ENCODE measurements at places on chromosomes 16 and 17. TPM values are rescaled to one million over a fixed set of nuclear protein-coding genes. Genes with fewer than 3 reads are reported as not detected.

- H3K36me3 ChIP-seq, result no peaks in the 10 kb centered on the region
- H3K4me1 ChIP-seq, result no peaks in the 10 kb centered on the region
- no peak overlapping the region for H3K4me3 ChIP-seq
Observed at GRCh38 chr16:35149550-35149949, 1690.1 kb downstream of the TP53TG3F start.

- no peaks in the 10 kb centered on the region for H3K36me3 ChIP-seq
- DNase-seq, result peak; percentile 49
- H3K27ac ChIP-seq, result no peak overlapping the region
- peaks cover 5% of the 10 kb centered on the region for H3K4me1 ChIP-seq
Observed at GRCh38 chr16:68235108-68235886, 630 bp downstream of the ESRP2 start.

GRCh38 chr17:79433379-79433778, 177.5 kb downstream of the RBFOX3 start:
- H3K4me3 ChIP-seq, result no peak overlapping the region
- H3K27me3 ChIP-seq, result peaks cover 3% of the 10 kb centered on the region
- no peak for DNase-seq
- no peak overlapping the region for H3K27ac ChIP-seq
- H3K4me1 ChIP-seq, result no peaks in the 10 kb centered on the region

GRCh38 chr16:11232852-11233726, 22.9 kb downstream of the SOCS1 start:
- H3K4me1 ChIP-seq, result peaks cover 4% of the 10 kb centered on the region
- H3K27me3 ChIP-seq, result no peaks in the 10 kb centered on the region
- H3K27ac ChIP-seq, result no peak overlapping the region
- H3K4me3 ChIP-seq, result no peak overlapping the region
- H3K36me3 ChIP-seq, result no peaks in the 10 kb centered on the region

DNA sequence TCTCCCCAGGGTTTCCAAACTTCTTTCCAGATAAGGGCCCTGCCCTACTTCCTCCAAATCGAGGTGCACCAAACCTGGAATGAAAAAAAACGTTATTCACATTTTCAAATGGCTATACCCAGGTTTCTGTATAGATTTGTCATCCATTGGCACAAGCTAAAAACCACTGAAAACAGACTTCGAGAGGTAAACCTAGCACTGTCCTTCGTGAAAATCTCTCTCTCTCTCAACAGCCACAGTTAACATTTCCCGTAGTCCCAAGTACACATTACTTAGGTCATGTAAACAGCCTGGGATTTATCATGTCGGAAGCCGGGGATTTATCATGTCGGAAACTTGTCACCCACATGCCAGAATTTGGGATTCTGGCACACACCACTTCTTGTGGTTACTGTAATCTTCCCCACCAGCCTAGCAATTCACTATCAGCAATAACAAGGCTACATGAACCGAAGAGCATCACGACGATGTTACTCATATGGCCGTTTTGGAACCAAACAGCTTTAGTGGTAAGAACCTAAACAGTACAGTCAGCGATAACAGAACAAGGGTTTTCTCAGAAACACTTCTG, 1.2 kb downstream of the DDX5 start:
- peak overlapping the region; percentile 90 for H3K4me3 ChIP-seq
- peaks cover 67% of the 10 kb centered on the region for H3K4me1 ChIP-seq
- H3K27ac ChIP-seq, result peak overlapping the region; percentile 100
- DNase-seq, result peak; percentile 47
- no peaks in the 10 kb centered on the region for H3K36me3 ChIP-seq
- no peaks in the 10 kb centered on the region for H3K27me3 ChIP-seq

The PRR35 gene
- not detected for total RNA-seq
